Activated CD4-positive, alpha-beta T cell treated with anti-CD3 and anti-CD28 coated beads, Interleukin-2, amount 50 U/mL, for 1 hour (primary cell): ENCODE measurements at places on chromosomes 5 and 9.

DNA sequence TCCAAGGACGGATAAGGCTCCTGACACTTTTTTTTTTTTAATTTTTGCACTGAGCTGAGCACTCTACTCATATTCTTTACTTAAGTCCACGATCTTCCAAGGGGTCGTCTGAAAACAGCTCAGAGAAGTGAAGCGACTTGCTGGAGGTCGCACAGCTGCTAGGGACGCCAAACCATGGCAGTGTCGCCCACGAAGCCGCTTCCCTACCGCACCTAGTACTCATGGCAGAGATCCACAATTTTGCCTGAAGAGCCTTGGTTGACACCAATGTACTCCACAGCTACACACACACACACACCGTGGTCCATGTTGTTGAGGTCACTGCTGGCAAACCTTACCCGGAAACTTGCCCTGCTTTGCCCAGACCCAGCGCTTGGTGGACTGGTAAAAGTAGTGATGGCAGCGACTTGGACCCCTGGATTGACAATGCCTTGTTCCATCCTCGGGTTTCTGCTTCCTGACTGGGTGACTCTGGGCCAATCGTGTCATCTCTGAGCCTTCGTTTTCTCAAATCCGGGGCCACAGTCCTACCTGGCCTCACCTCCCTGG is 521 bp upstream of the SLIT3 start:
- DNase-seq: no peak

GRCh38 chr5:161064297-161064696 is 212.3 kb upstream of the ATP10B start:
- no peak for DNase-seq

- no peak for DNase-seq
Observed at GRCh38 chr5:14185326-14186058, 42.4 kb downstream of the TRIO start.

DNA sequence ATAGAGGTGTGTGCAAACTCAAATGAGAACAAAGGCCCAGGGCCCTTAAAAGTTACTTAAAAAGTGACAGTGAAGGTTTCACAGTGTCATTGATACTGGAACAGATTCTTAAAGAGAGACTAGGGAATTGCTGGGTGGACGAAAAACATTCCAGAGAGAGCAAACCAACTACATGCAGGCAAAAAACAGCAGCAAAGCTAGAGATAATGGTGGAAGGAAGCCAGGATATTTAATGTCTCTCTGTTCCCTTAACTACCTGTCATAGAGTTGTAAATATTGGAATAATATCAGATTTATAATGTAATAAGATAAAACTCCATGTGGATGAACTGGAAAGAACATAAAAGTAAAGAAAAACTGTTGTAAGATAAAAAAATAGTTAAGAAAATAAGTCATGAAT is 508.6 kb downstream of the TAF11L14 start:
- DNase-seq: no peak

DNA sequence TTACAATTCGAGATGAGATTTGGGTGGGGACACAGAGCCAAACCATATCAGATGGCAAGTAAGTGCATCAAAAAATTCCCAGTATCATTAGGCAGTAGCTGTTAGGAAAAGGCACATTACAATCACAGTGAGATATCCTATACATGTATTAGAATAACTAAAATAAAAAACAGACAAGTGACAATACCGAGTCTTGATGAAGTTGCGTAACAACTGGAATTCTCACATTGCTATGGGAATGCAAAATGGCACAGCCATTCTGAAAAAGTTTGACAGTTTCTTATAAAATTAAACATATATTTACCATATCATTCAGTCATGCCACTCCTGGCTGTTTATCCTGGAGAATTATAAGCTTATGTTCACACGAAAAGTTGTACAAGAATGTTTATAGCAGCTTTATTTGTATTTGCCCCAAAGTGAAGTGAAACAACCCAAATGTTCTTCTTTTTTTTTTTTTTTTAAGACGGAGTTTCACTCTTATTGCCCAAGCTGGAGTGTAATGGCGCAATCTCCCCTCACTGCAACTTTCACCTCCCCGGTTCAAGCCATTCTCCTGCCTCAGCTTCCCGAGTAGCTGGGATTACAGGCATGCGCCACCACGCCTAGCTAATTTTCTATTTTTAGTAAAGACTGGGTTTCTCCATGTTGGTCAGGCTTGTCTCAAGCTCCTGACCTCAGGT is 93.1 kb upstream of the TLE1 start:
- DNase-seq: no peak

GRCh38 chr5:38473008-38473407 is 83.4 kb downstream of the LIFR start:
- no peak for DNase-seq

DNA sequence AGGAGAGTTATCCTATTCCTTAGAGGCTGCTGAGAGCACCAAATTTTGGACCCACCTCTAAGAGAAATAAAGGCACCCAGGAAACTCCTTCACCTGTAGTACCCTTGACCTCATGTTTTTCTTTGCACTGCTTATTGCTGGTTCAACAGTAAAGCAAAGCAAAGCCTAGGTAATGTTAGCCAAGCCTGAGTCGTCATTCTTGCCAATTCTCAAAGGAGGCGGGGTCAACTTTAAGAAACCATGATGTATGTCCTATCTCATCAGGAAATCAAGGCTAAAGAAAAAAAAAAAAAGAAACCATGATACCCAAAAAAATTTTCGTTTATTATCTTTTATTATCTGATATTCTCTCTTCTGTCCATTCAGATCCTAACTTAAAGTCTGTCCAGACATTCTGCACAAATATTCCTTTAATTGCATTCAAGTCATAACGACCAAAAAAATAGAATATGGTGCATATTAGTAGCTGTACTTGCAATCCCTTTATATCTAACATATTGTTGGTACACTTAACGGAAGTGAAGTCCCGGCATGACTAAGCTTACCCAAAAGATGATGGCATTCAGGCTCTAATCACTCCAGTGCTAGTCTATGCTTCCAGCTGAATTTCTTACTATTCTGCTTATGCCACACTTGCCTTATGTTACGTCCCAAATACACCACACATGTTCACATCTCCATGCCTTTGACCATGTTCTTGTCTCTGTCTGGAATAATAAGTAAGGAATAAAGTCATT is 1.8 kb downstream of the AUH start:
- no peak for DNase-seq

GRCh38 chr5:43412156-43412555 is at the start of gene CCL28:
CCL28 (minus strand) TSS chr5:43412391; CDS start chr5:43412316, 75 bp downstream.
- DNase-seq: no peak

DNA sequence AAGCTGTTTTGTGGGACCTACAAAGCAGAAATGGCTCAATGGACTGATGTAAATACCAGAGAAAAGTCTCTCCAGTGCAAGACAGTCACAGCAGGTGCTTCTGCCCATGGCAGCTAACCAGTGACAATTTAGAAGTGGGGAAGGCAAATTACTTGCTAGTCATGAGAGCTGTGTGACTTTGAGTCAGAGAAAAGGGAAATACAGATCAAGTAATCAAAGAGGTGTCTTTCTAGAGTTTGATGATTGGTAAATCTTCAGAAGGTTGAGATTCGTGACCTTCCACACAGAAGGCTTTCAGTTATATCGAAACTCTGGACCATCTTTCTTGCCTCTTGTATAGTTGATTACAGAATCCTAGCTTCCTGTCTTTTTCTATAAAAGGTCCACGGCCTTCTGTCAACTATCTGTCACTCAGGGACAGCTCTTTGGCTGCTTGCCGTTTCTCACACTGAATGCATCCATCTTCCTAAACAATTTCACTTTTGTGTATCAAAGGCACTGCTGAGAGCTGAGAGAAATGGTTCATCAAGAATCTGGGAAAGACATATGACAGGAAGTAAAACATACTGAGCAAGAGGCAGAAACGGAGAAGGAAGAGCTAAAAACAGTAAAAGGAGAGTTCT is 993.9 kb upstream of the ACO1 start:
- no peak for DNase-seq

GRCh38 chr5:159667286-159667685 is 249.0 kb upstream of the ADRA1B start:
- no peak for DNase-seq

DNA sequence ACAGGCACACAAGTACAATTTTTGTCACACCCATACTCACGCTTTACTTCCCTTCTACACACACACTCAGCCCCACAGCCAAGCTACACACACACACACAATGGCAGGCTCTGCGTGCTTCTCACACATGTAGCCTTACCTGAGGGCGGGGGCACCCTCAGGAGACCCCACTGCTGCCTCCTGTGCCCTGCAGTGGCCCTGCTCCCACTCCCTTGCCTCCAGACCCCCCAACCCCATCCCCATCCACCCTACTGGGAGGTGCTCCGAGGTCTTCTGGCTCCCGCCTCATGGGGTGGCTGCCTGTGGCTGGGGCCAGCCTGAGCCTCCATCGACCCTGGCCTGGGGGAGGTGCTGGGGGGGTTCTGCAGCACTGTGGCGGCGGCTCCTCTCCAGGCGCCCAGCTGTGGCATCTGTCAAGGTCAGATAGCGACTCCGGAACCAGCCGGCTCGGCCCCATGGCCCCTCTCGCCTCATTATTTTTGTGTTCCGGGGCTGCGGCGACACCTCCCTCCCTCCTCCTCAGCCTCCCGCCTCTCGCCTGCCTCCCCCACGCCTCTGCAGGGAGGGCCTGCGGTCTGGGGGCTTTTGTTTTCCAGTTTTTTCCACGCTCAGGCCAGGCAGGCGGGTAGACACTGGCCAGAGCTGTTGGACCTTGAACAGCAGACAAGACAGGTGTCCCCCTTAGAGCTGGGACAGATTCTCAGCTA is 21.7 kb downstream of the CXXC5 start:
- no peak for DNase-seq

- DNase-seq: no peak
Observed at GRCh38 chr5:96076451-96076850, 114.8 kb upstream of the ELL2 start.

DNA sequence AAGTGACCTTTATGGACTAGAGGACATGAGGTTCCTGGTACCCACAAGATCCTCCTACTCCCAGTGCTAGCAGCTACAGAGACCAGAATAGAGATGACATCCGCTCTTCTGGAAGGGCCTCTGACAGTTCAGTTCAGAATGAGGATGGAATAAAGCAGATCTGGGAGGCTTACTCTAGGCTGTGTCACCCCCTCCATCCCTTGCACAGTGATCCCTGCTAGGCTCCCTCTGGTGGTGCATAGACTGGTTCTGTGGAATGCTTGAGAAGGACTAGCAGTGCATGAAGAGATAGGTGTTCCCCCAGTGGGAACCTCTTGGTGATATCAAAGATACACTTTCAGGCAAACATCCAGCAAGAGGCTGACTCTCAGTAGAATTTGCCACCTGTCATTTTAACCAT is 83.0 kb downstream of the NPR3 start:
- DNase-seq: no peak

- DNase-seq: no peak
Observed at GRCh38 chr9:92496396-92497176, 14.3 kb upstream of the ASPN start.

DNA sequence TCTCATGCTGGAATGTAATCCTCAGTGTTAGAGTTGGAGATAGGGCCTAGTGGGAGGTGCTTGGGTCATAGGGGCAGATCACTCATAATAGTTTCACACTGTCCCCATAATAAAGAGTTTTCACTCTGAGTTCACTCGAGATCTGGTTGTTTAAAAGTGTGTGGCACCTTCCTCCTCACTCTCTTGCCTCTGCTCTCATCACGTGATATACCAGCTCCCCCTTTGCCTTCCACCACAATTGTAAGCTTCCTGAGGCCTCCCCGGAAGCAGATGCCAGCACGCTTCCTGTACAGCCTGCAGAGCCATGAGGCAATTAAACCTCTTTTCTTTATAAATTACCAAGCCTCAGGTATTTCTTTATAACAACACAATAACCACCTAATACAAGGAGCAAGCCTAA is 3.8 kb upstream of the KLHL3 start:
- DNase-seq: no peak

DNA sequence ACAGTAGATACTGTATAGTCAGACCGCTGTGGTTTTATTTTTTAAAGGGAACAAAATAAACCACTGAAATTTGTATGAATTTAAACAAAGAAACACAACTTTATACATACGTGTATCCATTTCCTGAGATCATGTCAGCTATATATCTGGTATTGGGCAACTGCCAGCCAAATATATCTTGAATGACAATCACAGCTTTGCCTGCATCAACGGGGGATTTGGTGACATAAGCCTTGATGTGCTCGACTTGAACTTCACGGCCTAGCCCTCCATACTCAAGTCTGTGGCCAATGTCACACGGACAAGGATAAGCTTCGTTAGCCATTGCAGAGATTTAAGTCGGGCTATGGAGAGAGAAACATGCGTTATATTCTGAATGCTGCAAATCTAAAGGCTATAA is 17.3 kb downstream of the CMBL start:
- no peak for DNase-seq

DNA sequence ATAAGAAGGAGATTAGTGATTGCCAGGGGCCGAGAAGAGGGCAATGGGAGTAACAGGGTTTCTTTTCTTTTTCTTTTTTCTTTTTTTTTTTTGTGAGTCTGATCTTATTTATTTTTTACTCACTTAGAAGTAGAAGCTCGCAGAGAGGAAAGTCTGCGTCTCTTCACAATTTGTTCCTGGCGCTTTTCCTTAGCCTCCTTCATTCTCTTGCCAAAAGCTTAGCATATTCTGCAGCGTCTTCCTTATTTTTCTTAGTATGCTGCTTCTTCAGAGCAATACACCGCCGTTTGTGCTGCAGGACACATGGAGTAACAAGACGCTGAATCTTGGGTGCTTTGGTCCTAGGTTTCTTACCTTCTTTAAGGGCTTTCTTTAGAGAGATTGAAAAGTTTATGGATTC is 30.3 kb upstream of the DENND4C start:
- DNase-seq: no peak

GRCh38 chr9:6757132-6757455 is 679 bp upstream of the KDM4C start:
- peak; percentile 69 for DNase-seq

GRCh38 chr9:116959809-116960208 is 272.7 kb downstream of the TRIM32 start:
- no peak for DNase-seq

DNA sequence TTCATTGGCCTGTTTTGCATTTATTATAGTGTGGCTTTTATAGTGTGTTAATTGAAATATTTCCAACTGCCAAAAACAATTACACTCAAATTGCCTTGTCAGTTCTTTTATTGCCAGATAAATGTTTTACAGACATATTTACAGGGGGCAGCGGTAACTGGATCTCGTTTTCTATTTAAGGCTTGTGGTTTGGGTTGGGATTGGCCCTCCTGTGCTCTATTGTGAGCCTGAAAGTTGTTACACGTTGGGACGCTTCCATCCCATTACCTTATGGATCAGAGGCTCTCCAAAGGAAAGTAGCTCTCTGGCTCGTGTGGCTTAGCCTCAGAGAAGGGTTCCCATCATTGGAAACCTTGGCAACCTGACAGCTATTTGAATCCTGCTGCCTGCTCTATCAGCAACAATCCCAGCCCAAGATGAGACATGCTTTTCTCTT is 20.8 kb downstream of the DNAI1 start:
- DNase-seq: no peak

DNA sequence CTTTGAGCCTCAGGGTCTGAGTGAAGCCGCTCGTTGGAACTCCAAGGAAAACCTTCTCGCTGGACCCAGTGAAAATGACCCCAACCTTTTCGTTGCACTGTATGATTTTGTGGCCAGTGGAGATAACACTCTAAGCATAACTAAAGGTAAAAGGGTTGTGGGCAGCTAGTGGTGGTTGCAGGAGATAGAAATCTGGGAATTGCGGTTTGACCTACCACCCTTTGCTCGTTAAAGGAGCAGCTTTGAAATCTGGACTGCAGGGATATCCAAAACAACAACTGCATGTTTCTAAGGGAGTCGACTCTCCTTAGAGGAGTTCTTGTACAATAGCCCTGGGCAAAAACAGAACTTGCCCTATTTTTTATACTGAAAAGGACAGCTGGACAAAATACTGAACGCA is 19.0 kb downstream of the ABL1 start:
- DNase-seq: no peak
